Activated CD4-positive, alpha-beta T cell treated with anti-CD3 and anti-CD28 coated beads, Interleukin-2, amount 10 ng/mL, durations not matched to agents 7 days and 5 days (primary cell): ENCODE measurements at places on chromosomes 12 and 14. TPM values are rescaled to one million over a fixed set of nuclear protein-coding genes. Genes with fewer than 3 reads are reported as not detected.

GRCh38 chr12:8662593-8662992 is at the start of gene MFAP5:
MFAP5 (minus strand) TSS chr12:8662826; CDS start chr12:8662104, 722 bp downstream.
- DNase-seq, result no peak
- peaks cover 19% of the 10 kb centered on the region for H3K27me3 ChIP-seq
- no peak within 1 kb of the TSS for H3K4me3 ChIP-seq

DNA sequence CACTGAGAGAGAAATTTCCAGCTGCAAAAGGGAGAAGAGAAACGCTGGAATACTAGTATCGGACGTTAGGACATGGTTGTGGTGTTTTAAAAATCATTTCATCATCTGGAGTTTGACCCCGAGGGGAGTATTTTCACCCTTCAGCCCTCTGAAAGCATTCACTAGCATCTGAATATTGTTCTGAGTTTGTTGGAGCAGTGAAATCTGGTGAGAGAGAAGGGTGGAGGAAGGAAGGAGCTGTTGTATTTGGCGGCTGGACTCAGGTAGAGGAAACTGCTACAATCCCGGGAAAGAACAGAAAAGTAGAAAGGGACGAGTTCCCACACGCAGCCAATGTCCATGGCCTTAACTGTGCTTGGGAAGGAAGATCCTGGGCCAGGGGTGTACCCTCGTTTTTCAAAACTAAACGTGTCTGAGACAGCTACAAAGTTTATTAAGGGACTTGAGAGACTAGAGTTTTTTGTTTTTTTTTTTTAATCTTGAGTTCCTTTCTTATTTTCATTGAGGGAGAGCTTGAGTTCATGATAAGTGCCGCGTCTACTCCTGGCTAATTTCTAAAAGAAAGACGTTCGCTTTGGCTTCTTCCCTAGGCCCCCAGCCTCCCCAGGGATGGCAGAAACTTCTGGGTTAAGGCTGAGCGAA is 896 bp upstream of the CDKN1B start:
- H3K27me3 ChIP-seq, result no peaks in the 10 kb centered on the region
- peak overlapping the region; percentile 99 for H3K27ac ChIP-seq
- DNase-seq, result no peak
- H3K4me1 ChIP-seq, result peaks cover 41% of the 10 kb centered on the region
- H3K36me3 ChIP-seq, result peaks cover 50% of the 10 kb centered on the region

RIMBP2 gene
- not detected for total RNA-seq

DNA sequence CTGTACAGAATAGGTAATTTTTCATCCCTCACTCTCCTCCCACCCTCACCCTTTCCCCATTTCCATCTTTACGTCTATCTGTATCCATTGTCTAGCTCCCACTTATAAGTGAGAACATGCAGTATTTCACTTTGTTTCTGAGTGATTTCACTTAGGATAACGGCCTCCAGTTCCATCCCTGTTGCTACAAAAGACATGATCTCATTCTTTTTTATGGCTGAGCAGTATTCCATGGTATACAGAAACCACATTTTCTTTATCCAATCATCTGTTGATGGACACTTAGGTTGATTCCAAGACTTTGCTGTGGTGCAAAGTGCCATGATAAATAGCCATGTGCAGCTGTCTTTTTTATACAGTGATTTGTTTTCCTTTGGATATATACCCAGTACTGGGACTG is 16.4 kb downstream of the EEA1 start:
- DNase-seq, result no peak
- H3K36me3 ChIP-seq, result peaks cover 25% of the 10 kb centered on the region
- H3K27ac ChIP-seq, result no peak overlapping the region
- H3K4me1 ChIP-seq, result peaks cover 34% of the 10 kb centered on the region

TGM1 gene
- 6.5 TPM for total RNA-seq

DNA sequence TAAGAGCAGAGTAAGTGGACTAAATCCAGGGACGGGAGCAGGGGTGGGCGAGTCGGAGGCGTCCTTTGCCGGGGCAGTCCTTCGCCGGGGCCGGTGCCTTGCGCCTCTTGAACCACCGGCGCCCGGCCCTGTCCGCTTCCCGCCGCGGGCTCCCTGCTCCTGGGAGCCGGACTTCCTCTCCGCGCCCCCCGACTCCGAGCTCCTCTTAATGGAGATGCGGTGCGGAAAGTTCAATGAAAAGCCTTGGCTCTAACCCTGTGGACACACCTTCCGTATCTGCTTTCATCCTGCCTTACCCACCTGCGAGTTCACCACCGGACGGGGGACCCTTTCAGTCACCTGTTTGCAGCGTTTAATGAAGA is 412 bp downstream of the FGFR1OP2 start:
- no peaks in the 10 kb centered on the region for H3K27me3 ChIP-seq
- H3K4me3 ChIP-seq, result peak overlapping the region; percentile 96
- peaks cover 39% of the 10 kb centered on the region for H3K36me3 ChIP-seq
- peak; percentile 29 for DNase-seq

- peak overlapping the region; percentile 94 for H3K27ac ChIP-seq
- H3K36me3 ChIP-seq, result peaks cover 20% of the 10 kb centered on the region
- peak overlapping the region; percentile 91 for H3K4me3 ChIP-seq
- peaks cover 55% of the 10 kb centered on the region for H3K4me1 ChIP-seq
- peaks cover 11% of the 10 kb centered on the region for H3K27me3 ChIP-seq
- no peak for DNase-seq
These were observed 785 bp upstream of the NIN start for GRCh38 chr14:50831726-50832168.

DNA sequence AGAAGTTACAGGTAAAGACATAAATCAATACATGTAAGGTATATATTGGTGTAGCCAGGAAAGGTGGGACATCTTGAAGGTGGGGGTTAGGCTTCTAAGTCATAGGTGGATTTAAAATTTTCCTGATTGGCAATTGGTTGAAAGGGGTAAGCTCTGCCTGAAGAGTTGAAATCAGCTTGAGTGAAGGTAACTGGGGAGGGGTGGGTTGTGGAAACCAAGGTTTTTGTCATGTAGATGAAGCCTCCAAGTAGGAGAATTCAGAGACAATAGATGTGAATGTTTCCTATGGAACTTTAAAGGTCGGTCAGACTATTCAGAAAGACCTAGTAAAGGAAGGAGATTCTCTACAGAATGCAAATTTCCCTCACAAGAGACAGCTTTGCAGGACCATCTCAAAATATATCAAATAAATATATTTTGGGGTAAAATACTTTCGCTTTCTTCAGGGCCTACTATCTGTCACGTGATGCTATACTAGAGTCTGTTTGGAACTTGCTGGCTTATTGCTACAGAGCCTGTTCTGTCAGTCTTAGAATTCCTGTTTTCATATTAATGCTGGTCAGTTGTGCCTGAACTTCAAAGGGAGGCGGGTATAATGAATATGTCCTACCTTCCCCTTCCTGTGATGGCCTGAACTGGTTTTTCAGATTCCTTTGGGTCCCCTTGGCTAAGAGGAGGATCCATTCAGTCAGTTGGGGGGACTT is 20.6 kb upstream of the SPATA7 start:
- DNase-seq, result no peak
- H3K27ac ChIP-seq, result no peak overlapping the region
- no peaks in the 10 kb centered on the region for H3K4me1 ChIP-seq
- peaks cover 15% of the 10 kb centered on the region for H3K27me3 ChIP-seq
- H3K36me3 ChIP-seq, result no peaks in the 10 kb centered on the region

- H3K4me3 ChIP-seq, result no peak overlapping the region
- no peaks in the 10 kb centered on the region for H3K36me3 ChIP-seq
- no peak overlapping the region for H3K27ac ChIP-seq
- DNase-seq, result no peak
- H3K4me1 ChIP-seq, result no peaks in the 10 kb centered on the region
These were observed 941 bp upstream of the STAB2 start for GRCh38 chr12:103586132-103586531.

DNA sequence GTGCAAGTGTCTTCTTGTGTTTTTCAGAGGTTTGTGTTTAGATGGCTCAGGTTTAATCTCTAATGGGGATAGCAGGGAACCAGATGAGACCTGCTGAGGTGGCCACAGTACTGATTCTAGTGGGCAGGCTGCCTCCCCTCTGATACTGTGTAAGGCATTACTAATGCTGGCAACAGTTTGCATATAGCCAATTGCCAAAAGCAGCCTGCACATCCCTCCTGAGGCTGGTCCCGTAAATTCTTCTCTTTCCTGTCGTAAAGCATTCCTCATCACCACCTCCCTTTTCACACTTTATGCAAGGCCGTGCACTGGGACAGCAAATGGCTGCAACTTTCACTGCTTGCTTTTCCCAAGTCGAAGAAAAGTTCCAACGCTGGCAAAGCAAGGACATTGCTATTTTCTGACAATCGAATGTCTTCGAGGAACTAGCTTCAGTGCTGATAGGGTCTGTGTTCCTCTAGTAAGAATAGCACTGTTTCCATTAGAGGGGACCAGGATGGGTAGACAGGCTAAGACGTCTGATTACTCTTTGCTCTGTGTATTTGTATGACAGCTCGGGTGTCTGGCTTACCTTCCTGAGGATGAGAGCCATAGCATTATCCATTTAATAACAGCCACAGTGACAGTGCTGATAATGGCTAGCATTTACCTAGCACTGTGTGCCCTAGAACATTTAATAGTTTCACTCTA is 178.2 kb upstream of the HIF1A start:
- DNase-seq, result no peak
- no peak overlapping the region for H3K4me3 ChIP-seq
- H3K27me3 ChIP-seq, result no peaks in the 10 kb centered on the region
- no peak overlapping the region for H3K27ac ChIP-seq

GRCh38 chr12:104351057-104351983 is 47.8 kb downstream of the EID3 start:
- DNase-seq, result no peak
- H3K27ac ChIP-seq, result peak overlapping the region; percentile 21
- H3K4me3 ChIP-seq, result no peak overlapping the region
- H3K4me1 ChIP-seq, result no peaks in the 10 kb centered on the region
- H3K36me3 ChIP-seq, result peaks cover 22% of the 10 kb centered on the region

- no peaks in the 10 kb centered on the region for H3K36me3 ChIP-seq
- H3K27me3 ChIP-seq, result no peaks in the 10 kb centered on the region
- no peak for DNase-seq
- H3K27ac ChIP-seq, result no peak overlapping the region
These were observed 85.3 kb upstream of the FLRT2 start for GRCh38 chr14:85444635-85445034.

GRCh38 chr12:56999456-56999855 is 6.9 kb downstream of the ZBTB39 start:
- H3K4me1 ChIP-seq, result peaks cover 41% of the 10 kb centered on the region
- H3K27ac ChIP-seq, result peak overlapping the region; percentile 83
- no peak overlapping the region for H3K4me3 ChIP-seq

KTN1 gene
- 85.8 TPM for total RNA-seq

TMPRSS12 gene
- total RNA-seq, result not detected

- no peaks in the 10 kb centered on the region for H3K27me3 ChIP-seq
- H3K27ac ChIP-seq, result peak overlapping the region; percentile 98
- peaks cover 59% of the 10 kb centered on the region for H3K4me1 ChIP-seq
- H3K36me3 ChIP-seq, result peaks cover 34% of the 10 kb centered on the region
These were observed 1.8 kb upstream of the EVL start for GRCh38 chr14:100063314-100063941.

DEGS2 gene
- 0.15 TPM for total RNA-seq

KRT75 gene
- not detected for total RNA-seq

DNA sequence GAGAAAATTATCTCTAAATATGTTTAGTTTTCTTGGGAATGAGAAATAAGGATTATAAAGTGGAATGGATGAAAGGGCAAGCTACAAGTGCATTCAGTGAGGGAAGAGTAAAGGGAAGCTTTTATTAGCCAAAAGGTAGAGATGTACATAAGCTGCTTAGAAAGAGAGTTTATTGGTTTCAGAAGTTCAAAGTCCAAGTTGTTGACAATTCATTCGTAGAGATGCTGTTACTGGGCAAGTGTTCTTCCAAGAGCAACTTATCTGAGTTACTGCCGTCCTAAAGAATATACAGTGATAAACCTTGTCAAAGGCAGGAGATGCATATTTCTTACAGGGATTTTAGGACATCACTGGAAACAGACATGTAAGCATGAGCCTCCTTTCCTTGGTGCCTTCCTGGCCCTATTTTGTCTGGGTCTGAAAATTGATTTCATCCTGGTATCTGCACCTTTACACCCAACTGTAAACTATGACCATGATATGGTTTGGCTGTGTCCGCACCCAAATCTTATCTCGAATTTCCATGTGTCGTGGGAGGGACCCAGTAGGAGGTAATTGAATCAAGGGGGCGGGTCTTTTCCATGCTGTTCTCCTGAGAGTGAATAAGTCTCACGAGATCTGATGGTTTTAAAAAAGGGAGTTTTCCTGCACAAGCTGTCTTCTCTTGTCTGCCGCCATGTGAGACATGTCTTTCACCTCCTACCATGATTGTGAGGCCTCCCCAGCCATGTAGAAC is 46.8 kb downstream of the TRMT5 start:
- H3K27me3 ChIP-seq, result no peaks in the 10 kb centered on the region
- H3K36me3 ChIP-seq, result peaks cover 1% of the 10 kb centered on the region
- no peak overlapping the region for H3K4me3 ChIP-seq
- no peak for DNase-seq
- no peaks in the 10 kb centered on the region for H3K4me1 ChIP-seq

GRIN2B gene
- total RNA-seq, result not detected

PRPH gene
- total RNA-seq, result not detected

HDAC7 gene
- total RNA-seq, result 218 TPM

- H3K27me3 ChIP-seq, result no peaks in the 10 kb centered on the region
- no peak for DNase-seq
- H3K4me3 ChIP-seq, result no peak overlapping the region
- H3K27ac ChIP-seq, result no peak overlapping the region
These were observed 47.4 kb downstream of the SUSD6 start for GRCh38 chr14:69658664-69659261.

KIF5A gene
- 0.89 TPM for total RNA-seq

SERPINA12 gene
- total RNA-seq, result not detected

- H3K36me3 ChIP-seq, result no peaks in the 10 kb centered on the region
- no peak for DNase-seq
- no peak overlapping the region for H3K4me3 ChIP-seq
- no peak overlapping the region for H3K27ac ChIP-seq
These were observed 16.5 kb upstream of the RIMKLB start for GRCh38 chr12:8681129-8681884.

- no peak within 1 kb of the TSS for H3K27ac ChIP-seq
- no peak for DNase-seq
- H3K4me3 ChIP-seq, result peak within 1 kb of the TSS; percentile 25
- H3K36me3 ChIP-seq, result no peaks in the 10 kb centered on the region
- H3K4me1 ChIP-seq, result peaks cover 6% of the 10 kb centered on the region
These were observed at the start of gene PTPRO for GRCh38 chr12:15322164-15323061. PTPRO (plus strand) TSS chr12:15322508.

- DNase-seq, result no peak
- peaks cover 9% of the 10 kb centered on the region for H3K27me3 ChIP-seq
- H3K27ac ChIP-seq, result no peak within 1 kb of the TSS
- peaks cover 5% of the 10 kb centered on the region for H3K4me1 ChIP-seq
- H3K4me3 ChIP-seq, result no peak within 1 kb of the TSS
- no peaks in the 10 kb centered on the region for H3K36me3 ChIP-seq
These were observed at the start of gene SLC6A13 for GRCh38 chr12:262817-263216. SLC6A13 (minus strand) TSS chr12:262836; CDS start chr12:260052, 2,784 bp downstream.

- H3K36me3 ChIP-seq, result no peaks in the 10 kb centered on the region
- H3K27me3 ChIP-seq, result peaks cover 39% of the 10 kb centered on the region
- no peak for DNase-seq
- H3K4me3 ChIP-seq, result no peak overlapping the region
- H3K27ac ChIP-seq, result no peak overlapping the region
- peaks cover 18% of the 10 kb centered on the region for H3K4me1 ChIP-seq
These were observed 2.0 kb upstream of the IRAK3 start for GRCh38 chr12:66187036-66187435.

- H3K27ac ChIP-seq, result no peak overlapping the region
- H3K36me3 ChIP-seq, result no peaks in the 10 kb centered on the region
- no peak for DNase-seq
- H3K27me3 ChIP-seq, result no peaks in the 10 kb centered on the region
- no peaks in the 10 kb centered on the region for H3K4me1 ChIP-seq
These were observed 26.8 kb downstream of the IFT43 start for GRCh38 chr14:76012354-76012753.
